C1 segment of cervical spinal cord (tissue), 14 donors: ENCODE measurements at places on chromosomes 4 and X.

GRCh38 chr4:8372506-8372905, 68.0 kb downstream of the ACOX3 start:
- no peak for DNase-seq

DNA sequence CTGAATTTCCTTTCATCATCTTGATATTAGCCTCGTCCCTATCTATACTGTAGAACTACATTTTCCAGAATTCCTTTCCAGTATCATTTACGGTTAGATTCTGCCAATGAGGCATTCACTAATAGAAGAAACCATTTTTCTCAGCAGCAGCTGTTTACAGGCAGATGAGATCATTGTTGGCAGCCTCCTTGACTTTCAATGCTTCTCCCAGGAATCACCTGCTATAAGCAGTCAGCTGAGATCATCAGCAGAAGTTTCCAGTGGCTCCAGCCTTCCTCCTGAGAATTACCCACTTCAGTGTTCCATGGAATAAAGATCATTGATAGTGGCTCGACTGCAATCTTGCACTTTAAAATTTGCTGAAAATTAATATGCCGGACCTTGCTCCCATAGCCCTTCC, 157.3 kb upstream of the TET2 start:
- DNase-seq: no peak

DNA sequence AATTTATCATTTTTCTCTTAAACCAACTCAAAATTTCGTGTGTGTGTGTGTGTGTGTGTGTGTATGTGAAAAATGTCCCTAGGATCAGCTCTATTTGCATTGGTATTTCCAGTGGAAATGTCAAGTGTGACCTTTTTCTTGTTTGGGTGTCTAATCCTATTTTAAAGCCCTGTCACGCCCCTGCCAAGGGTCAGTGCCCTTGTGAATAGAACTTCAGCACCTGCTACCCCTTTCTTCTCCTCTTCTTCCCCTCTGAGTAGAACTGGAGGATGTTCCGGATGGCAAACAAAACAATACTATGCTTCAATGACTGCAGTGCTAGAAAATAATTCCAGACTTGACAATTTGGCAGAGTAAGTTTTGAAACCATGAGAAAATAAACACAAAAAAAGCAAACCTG, 67.3 kb downstream of the SPRY1 start:
- no peak for DNase-seq

DNA sequence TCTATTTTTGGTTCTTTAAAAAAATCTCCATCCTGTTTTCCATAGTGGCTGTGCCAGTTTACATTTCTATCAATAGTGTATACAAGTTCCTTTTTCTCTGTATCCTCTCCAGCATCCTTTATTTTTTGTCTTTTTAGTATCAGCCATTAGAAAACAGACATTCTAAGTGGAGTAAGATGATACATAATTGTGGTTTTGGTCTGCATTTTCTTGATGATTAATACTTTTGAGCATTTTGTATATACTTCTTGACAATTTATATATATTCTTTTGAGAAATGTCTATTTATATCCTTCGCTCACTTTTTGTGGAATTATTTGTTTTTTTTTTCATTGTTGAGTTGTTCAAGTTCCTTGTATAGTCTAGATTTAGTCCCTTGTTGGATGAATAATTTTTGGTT, 382.2 kb upstream of the SPOCK3 start:
- no peak for DNase-seq

- no peak for DNase-seq
Observed at GRCh38 chrX:20995829-20996228, 378.4 kb upstream of the CNKSR2 start.

DNA sequence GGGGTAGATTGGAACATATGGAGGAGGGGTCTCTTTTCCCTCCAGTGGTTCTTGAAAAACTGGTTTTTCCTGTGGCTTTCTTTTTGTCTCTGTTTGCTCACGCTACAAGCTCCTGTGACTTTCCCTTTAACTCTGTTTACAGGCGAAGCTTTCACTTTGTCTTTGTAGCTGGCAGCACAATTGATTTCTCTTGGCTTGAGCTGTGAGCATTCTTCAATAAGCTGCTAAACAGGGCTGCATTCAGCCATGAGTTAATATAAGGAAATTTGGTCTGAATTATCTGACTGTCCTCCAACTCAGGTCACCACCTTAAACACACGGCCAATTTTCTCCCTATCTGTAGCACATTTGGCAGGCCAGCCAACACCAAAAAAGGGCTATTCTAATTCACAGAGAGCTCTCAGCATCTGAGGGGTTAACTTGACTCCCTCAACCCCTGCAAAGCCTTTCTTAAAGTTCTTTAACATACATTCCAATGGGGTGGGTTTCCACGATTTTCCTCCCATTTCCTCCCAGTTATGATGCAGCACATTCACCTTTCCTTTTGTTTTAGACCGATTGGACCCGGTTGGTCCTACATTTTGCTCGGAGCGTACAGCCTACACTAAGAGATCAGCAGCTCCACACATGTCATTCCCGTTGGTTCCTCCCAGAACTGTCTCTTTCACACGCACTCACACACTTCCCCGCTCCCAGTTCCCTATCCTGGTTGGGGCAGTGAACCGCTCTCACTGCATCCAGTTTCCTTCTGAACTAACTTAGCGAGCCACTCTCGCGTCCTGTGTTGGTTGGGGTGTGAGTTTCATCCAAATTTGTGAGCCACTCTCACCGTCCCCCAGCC, 45.4 kb downstream of the UGT2A3 start:
- DNase-seq: no peak

DNA sequence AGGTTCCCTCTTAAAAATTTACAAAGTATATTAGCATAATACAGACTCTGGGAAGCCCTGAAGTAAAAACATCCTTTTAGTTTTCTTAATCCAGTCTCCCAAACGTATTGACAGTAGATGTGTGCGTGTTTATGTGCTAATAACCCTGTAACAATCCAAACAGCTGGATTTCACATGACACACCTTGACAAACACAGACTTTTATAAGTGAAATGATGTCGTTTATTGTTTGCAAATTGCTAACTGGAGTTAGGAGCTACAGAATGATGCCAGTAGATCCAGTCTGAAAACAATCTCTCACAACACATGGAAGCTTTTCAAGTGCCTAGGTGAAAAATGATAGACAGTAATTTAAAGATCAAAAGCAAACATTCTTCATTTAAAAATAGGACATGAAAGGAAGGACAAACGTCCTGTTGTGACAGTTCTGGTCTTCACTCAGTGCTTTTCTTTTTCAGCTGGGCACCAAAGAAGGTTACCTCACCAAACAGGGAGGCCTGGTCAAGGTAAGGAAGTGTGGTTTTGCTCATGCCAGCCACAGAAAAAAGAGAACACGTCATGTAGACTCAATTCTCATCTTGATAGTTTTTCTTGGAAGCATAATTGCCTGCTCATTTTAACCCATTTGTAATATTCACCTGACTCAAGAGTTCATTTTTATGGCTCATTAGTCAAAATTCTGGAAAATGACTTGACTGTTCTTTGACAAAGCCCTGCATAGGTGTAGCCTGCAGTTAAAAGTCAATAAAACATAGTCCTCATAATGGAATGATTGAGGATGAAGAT, 32.9 kb downstream of the LAMTOR3 start:
- no peak for DNase-seq

DNA sequence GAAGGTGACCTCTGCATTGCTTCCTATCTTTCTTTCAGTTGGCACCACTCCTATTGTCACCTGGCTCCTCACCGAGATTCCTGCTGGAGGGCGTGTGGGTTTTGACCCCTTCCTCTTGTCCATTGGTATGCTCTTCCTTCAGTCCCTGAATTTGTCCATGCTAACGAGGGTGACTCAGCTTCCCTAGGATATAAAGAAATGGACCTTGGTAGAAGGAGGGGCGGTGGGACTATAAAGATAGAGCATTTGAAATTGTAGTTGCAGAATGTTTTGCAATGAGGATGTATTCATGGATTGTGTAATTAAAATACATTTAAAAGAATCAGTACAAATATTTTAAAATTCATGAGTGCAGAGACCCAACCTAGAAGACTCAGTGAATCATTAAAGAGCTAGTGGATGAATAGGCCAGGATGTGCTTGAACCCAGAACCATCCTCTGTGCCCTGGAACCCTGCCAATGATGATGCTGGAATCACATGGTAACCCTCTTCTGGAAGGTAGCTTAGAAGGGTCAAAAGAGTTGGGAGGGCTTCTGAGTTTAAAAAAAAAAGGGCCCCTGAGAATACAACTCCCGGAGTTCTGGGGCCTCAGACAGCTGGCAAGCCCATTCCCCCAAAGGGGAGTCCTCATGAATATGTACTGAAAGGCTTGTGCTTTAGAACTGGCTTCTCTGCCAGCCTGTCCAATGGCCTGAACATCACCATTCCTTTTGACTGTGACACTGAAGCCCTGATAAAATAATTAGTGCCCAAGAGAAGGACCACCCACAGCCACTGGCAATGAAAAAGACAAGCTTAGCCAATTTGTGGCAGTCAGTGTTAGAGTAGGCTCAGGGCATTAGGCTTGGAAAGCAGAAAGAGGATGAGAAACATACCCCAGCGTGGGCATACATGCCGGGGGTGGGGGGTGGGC, 8.0 kb downstream of the XPNPEP2 start:
- no peak for DNase-seq

- peak; percentile 19 for DNase-seq
Observed at GRCh38 chr4:76306882-76307659, 538 bp downstream of the STBD1 start.

DNA sequence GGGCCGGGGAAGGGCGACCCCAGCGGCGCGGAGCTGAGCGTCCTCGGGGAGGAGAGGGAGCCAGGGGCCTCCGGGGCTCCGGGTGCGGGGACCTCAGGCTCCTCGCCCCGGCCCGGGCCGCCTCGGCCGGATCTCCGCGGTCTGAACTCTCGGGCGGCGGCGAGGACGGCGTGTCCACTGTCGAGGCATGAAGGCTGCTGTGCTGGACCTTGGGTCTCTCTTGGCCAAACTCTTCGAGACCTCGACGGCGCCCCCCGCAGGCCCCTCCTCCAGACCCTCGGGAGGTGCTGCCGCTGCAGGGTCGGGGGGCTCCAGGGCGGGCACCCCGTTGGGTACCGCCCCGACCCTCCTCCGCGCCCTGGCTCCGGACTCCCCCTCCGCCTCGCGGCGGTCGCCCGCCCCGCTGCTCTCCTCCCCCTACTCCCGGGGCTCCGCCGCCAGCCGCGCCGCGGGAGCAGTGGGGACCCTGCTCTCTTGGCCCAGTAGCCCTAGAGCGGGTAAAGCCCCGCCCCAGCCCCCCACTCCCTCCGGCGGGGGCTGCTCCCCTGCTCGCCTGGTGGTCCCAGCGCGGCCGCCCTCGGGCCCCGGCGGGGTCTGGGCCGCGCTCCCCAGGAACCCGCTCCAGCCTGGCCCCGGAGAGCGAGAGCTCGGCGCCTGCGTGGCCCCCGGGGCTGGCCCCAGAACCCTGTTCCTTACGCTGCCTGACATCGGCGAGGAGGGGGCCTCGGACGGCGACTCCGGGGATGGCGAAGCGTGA, 564 bp downstream of the FAM149A start:
- DNase-seq: no peak

DNA sequence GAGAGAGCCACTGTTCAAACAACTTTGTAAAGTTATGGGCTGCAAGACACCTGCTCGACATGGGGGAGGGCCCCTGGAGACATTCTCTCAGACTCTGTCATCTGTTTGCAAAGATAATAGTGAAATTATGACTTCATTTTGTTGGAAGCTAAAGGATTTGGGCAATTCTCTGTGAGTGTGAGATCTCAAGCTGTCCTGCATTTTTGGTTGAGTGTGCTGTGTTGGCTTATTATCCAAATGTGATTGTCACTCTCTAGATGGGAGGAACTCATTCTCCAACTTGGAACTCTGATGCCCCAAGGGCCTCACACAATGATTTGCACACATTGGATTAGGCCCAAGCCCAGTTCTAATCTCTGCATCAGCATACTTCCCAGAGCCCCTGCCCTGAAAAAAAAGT, 63.7 kb downstream of the STK32B start:
- DNase-seq: no peak

- no peak for DNase-seq
Observed at GRCh38 chrX:155857561-155857960, 23.6 kb upstream of the VAMP7 start.

GRCh38 chr4:85734424-85734831, 259.5 kb downstream of the ARHGAP24 start:
- no peak for DNase-seq

DNA sequence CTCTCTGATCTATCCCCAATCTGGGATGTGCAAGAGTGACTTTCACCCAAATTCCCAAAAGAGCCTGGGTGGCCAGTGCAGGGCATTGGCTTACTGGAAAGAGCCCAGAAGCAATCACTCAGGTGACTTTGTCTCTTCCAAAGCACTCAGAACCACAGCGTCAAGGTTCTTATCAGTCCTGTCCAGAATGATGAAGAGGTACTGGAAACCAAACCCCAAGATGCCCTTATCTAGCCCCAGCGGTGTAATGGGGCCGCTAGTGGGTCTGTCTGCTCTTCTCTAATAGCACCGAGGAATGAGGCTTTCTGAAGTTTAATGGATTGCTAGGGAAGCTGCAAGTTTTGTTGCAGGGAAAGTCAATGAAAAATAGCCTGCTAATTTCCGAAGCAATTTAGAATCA, 21.6 kb downstream of the CLNK start:
- DNase-seq: no peak

GRCh38 chr4:6454112-6454910, 18.1 kb downstream of the PPP2R2C start:
- no peak for DNase-seq

DNA sequence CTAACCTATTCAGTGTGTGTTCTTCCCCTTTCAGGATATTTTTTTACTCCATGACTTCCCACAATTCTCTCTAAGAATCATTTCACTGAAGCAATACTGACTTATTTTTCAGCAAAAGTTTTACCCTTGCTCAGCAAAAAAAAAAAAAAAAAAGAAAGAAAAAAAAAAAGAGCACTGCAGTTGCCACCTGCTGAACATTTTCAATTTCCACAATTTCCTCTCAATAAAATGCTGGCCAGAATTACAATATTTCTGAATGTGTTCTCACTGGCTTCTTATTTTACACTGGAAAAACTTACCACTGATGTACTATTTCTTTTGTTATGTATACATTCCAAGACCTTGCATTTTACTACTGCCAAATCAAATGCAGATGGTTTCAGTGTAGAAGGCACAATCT, 210.4 kb downstream of the PAPSS1 start:
- no peak for DNase-seq

DNA sequence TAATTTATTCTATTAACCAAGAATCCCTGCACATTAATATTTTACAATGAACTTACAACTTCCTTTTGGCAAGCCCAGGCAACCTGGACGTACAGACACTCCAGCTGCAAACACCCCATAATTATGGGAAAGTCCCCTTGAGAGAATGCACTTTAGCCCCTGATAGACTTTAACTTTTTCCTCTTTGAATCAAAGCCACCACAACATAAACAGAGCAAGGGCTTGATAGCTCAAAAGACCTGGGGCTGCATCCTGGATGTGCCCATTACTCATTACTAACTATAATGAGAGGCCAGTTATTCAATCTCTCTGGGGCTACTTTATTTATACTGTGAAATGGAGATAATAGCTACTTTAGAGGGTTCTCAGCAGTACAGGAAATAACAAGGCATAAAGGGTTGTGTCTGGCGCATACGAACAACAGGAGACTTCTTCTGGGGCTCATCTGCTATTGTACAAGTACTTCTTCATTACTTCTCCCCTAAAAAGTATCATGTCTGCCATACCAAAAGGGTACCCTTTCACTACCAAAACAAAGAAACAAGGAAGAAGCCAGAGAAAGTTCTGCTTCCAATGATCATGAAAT, 54.9 kb downstream of the CASK start:
- no peak for DNase-seq
